ENCODE measurements at places on chromosomes 13 and 19.

GRCh38 chr13:35596321-35597030, 120.0 kb upstream of the MAB21L1 start:
- no peak for DNase-seq

- DNase-seq = no peak
These were observed 413.1 kb upstream of the ARGLU1 start for GRCh38 chr13:106981051-106981450.

DNA sequence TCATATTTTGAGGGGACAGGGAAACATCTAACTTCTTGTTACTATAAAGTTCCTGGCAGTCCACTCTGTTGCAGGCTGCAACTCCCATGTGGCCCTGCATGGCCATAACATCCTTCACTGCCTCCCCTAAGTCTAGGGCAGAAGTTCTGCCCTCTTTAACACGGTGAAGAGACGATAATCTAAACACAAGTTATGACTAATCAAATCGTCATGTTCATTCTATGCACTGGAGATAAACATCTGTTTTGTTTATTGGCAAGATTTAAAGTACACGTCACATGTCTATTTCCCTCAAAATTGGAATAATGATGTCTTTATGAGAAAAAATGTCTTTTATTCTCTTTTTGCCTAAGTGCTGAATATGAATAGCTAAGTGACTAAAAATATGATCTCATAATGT, 1629.4 kb downstream of the PCDH9 start:
- DNase-seq = peak; percentile 80

DNA sequence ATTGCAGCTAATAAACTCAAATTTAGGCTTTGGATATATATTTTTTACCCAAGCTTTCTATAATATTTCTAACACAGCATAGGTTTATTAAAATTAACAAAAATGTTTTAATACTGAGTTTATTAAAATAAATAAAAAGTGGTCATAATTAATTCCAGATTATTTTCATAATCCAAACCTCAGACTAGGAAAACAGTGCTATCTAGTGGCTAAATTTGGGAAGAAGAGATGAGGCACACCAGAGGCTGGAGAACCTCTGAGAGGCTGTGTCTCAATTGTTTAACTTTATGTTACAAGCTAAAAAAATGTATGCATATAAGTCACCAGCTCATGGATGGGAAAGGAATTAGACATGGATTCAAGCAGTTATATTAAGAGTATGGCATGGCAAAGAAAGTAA, 392.5 kb downstream of the DIAPH3 start:
- DNase-seq = peak; percentile 44

DNA sequence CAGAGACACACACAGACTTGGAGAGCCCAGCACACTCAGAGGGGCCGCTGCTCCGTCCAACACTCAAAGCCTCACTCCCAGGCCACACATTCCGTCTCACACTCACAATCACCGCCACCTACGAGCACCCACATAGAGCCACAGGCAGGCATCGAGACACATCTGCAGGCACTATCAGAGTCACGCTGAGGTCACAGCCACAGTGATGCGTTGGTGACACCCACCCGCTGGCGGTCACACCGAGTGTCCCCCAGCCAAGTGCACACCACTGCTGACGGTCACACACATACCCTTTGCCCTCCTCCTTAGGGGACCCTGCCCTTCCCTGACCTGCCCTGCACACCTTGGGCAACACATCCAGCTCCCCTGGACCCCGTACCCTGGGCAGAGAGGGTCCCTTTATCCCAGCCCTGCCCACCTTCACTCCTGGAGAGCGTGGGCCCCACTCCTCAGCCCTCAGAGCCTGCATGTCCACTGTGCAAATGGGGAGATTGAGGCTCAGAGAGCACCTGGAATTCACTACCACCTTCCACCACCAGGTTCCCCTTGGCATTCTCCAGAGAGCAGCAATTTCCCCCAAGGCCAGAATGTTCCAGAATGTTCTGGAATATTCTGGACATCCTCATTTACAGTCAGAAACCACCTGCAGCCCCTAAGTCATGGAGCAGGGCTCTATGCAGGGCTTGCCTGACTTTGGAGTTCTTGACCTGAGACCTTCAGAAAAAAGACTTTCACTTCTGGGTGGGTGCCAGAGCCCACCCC, 5.4 kb downstream of the FUT5 start:
- no peak for DNase-seq

DNA sequence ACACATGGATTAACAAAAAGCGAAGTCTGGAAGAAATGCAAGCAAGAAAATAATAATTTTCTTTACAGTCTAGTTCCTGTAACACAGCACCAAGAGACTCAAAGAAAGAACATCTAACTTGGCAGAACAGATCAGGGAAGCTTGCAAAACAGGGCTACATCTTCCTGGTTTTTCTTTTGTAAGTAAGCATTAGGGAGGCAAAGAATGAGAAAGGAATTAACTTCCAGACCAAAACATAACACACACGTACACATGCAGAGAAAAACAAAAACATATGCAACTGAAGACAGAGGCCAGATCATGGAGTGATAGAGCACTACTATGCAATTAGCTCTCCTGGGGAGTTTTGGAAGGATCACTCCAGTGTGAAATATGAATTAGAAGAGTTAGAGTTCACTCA, 120.5 kb downstream of the DIAPH3 start:
- peak; percentile 26 for DNase-seq

GRCh38 chr19:7217861-7218260, 76.4 kb downstream of the INSR start:
- DNase-seq = no peak

DNA sequence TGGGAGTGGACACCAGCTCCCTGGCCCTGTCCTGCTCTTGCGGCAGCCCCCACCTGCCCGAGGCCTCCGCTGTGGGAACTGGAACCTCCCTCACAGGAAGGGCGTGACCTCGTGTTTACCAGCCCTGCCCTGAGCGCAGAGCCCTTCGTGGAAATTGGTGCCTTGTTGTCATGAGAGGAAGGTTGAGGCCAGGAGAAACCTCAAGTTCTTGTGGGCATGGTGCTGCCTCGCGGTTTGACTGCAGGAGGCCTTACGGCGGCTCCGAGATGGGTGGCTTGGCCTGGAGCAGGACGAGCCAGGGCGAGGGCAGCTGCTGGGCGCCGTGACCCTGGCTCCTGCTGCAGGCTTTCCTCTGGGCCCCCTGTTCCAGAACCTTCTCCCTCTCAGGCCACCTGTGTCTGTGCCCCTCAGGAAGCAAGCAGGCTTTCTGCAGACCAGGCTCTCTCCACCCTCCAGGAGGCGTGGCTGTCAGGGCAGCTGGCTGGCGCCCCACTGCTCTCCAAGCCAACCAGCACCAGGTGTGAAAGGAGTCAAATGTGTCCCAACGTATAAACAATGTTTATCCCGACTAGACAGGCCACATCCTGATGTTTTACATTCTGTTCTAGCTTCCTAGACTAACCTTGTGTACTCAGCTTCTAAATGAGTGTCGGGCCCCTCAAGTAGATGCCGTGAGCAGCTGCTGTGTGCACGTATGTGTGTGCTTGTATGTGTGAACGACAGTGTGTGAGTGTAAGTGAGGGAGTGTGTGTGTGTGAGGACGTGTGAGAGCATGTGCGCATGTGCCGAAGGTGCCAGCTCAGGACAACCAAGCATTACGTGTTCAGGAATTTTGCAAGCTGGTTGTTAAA, 10.4 kb upstream of the RASA3 start:
- DNase-seq = no peak

DNA sequence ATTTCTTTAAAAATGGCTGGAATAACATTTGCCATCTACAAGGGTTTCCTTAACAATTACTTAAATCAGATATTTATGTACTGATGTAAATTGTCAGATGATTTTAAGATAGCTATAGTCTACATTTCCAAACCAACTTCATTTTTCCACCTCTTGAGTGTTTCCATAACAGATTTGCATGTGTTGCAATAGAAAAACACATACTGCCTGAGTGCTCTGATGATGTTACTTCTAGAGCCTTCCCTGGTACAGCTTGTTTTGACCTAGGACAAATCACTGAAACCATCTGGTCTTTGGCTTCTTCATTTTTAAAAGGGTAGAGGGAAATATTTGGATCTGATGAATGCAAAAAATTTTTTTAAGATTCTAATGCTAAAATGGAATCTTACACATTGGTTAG, 245.9 kb downstream of the PCDH9 start:
- no peak for DNase-seq

GRCh38 chr13:42617221-42617620, 43.3 kb downstream of the TNFSF11 start:
- no peak for DNase-seq

DNA sequence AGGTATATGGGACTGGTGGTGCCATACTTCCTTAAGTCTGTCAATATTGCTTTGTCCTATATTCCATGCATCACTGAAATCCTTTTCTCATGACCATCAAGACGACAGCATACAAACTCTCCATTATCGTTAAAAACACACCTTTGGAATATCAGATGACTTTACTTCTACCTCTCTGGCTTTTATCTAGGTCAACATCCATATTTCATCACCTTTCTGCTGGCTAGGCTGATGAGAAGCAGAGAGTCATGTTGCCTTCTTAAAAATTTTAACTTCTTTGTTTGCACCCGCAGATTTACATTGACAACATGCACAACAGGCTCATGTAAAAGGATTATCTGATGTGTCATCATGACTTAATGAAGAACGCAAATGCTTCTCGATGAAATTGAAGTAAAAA, 771.4 kb downstream of the OLFM4 start:
- DNase-seq = no peak

DNA sequence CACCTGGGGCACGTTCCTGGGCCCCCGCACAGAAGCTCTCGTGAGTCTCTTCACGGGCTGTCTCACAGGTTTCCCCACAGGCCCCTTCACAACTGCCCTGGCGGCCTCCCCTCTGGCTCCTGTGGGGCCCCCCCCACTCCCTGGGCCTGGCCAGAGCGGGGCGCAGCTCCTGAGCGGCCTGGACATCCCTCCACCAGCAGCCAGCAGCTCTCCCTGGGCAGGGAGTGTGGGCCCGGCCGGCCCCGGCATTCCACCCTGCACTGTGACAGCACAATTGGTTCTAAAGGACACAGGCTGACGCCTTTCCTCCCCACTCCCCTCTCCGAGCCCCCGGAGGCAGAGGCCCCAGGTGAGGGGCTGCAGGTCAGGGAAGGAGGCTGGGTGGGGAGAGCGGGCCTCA, 9.5 kb upstream of the TIMM13 start:
- no peak for DNase-seq

DNA sequence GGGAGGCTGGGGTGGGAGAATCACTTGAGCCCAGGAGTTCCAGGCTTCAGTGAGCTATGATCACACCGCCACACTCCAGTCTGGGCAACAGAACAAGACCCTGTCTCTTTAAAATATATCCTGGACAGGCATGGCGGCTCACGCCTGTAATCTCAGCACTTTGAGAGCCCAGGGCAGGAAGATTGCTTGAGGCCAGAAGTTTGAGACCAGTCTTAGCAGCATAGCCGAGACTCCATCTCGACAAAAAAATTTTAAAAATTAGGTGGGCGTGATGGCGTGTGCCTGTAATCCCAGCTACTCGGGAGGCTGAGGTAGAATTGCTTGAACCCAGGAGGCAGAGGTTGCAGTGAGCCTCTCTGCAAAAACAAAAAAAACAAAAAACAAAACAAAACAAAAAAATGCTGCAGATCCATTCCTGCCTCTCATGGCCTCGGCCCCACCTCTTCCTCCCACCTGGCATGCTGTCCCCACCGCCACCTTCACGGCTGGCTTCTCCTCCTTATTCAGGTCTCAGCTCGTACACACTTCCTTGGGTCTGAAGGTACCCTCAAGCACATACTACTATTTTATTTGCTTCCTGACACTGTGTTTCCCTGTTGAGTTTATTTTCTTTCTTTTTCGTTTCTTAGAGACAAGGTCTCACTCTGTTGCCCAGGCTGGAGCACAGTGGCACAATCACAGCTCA, 5.3 kb downstream of the RFX1 start:
- no peak for DNase-seq

DNA sequence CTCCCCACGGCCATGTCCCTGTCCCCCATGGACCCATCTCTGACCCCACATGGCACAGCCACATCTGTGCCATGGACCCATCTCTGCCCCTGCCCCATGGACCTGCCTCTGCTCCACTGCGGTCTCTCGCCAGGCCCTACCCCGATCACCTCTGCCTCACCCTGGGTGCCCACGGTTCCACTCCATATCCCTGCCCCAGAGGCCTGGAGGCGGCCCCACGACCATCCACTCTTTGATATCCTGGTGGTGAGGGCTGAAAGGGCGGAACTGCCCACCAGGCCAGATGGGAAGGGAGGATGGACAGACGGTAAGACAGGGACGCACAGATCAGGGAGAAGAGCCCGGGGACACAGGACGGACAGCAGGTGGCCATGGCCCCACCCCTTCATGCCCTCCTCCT, 327 bp downstream of the PTGER1 start:
- DNase-seq = no peak

- DNase-seq = no peak
These were observed 29.6 kb downstream of the EPN1 start for GRCh38 chr19:55704494-55705245.

- DNase-seq = no peak
These were observed 2.2 kb downstream of the C3 start for GRCh38 chr19:6718111-6718740.

GRCh38 chr19:1293782-1294604, 8.3 kb downstream of the EFNA2 start:
- DNase-seq = no peak

GRCh38 chr13:112331675-112332074, 44.5 kb upstream of the SPACA7 start:
- no peak for DNase-seq

DNA sequence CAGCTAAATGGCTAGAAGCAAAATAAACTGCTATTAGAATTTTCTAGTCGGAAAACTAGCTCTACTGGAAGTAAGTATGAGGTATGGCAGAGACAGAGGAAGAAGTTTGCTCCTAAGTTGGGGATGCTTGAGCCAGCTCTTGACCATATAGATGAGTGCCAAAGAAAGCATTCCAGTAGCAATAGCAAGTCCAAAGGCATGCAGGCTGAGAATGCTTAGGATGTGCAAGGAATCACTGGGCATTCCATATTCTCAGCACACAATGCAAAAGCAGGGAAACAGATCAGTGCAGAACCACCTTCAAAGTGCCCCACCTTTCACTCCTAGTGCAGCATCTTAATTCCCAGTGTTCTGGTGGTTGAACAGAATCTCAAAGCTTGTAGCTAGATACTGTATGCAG, 32.9 kb downstream of the SERTM1 start:
- DNase-seq = peak; percentile 67

DNA sequence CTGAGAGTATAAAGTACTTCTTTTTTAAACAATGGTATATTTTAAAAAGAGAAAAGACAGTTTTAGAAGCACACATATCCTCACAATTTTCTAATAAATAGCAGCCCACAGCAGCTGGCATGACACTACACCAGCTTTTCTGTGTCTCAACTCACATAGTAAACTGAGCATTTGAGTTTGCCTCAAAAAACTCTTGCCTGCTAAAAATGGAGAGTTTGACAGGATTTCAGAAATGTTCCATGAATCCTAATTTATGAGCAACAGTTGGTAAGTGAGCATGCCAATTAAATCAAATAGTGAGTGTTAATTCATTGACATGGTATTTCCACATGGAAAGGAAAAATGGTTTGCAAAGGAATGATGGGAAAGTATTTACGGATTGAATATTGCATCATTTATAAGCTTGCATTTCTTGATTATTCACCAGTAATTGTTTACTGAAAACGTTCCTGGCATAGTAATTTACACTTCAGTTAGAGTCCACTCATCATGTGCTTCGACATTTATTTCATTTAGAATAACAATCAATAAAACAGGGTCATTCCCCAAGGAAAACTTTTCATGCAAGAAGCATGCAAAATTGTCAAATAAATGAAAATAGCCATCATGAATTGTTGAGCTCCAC, 323.0 kb downstream of the EFNB2 start:
- peak; percentile 83 for DNase-seq

- no peak for DNase-seq
These were observed 42.1 kb downstream of the ZNF146 start for GRCh38 chr19:36256853-36257519.

- DNase-seq = no peak
These were observed 3.5 kb upstream of the FOSB start for GRCh38 chr19:45464274-45464673.

Measured in fibroblast of skin of right quadriceps (primary cell).